ENCODE measurements at places on chromosomes 3 and 15.

GRCh38 chr3:117762621-117763037 lies 1053.0 kb downstream of the TUSC7 start:
- no peak for DNase-seq

GRCh38 chr3:4061195-4061594 lies 242.0 kb upstream of the SETMAR start:
- DNase-seq = no peak

DNA sequence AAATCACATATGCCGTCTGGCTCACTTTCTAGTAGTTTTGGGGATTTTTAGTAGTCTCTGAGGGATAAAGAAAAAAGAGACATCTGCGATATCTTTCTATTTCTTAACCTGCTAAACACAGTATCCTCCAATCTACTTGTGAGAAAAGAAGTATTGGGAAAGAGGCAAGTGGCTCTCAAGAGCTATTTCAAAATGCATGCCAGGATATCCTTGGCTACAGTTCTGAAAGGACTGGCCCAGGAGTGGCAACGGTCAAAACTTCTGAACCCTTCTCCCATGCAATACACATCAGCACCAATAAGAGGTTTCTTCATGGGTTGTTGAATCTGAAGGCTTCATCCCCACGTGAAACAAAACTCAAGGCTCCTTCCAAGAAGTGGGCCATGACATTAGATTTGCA lies 204.0 kb upstream of the WNT5A start:
- no peak for DNase-seq

DNA sequence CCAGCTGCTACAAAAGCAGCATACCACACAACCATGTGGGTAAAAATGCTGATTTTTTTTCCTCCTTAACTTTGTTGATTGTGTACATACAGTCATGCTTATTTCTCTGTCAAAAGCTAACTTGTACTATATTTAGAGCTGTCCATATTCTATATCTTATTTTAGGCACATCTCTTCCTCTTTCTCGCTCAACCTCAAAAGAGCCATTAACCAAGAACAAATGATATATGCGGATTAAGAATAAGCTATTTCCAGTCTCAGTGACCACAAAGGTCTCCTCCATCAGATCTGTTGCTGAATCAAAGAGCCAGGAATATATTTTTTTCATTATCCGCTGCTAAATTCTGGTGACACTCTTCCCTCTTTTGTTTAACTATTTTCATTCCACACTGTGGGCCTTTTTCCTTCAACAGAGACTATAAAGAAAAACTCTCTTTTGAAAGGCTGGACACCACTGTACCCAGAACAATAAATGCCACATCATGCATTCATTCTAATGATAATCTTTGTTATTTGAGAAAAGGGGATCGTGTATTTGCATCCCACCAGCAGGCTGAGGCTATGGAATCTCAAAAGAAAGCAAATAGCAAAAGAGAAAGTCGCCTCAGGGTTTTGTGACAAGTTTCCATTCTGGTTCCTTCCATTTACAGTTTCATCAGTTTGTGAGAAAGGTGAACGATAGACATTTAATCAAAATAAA lies 8.0 kb downstream of the TMEM212 start:
- no peak for DNase-seq

- DNase-seq = no peak
Measured at GRCh38 chr3:38153221-38153620, 12.1 kb upstream of the OXSR1 start.

DNA sequence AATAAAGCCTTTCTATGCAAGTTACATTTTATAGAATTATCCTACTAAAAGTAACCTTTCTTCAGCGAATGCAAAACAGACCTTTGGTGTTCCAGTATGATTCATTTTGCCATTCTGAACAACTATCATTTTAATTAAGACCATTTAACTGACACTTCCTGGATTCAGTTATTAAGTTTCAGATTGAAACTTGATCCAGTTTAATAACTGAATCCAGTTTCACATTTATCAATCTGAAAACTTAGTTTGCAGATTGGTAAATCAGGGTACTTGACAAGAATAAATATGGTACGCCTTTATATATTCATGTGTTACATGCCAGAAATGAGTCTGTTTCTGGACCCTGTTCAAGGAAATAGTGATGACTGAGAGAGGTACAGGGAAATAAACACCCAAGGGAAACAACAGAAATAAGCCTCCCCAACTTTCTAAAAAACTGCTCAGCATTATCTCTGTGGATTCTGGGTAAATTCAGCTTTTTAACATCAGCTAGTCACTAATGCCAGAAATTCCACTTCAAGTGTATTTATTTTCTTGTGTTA lies 23.3 kb upstream of the NFKBIZ start:
- no peak for DNase-seq

DNA sequence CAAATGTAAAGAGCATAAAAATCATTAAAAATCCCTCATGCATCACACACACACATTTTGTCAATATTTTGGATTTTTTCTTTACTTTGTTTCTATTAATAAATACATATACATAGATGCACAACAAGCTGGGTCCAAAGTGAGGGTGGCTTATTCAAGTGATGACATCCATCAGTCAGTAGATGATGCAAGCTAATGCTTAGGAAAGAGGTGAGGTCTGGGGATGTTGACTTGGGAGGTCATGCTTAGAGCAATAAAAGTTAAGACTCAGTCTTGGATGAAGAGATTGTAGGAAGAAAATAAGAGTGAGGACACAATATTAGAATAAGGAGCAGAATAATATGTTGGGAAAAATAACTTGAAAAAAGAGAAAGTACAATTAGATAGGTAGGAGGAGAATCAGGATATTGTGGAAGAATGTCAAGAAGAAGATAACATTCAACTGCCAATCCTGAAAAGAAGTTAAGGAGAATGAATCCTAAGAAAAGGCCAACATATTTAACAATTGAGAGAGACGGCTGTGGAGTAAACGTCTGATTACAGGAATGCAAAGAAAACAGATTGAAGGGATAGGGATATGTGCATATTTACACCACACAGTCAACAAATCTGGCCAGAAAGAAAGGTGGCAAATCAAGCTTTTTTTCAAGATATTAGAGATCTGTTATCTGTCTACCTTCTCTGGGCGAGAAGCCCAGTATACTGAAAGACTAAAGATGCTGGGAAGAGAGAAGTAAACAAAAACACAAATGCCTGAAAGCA lies 111.0 kb upstream of the TJP1 start:
- no peak for DNase-seq

DNA sequence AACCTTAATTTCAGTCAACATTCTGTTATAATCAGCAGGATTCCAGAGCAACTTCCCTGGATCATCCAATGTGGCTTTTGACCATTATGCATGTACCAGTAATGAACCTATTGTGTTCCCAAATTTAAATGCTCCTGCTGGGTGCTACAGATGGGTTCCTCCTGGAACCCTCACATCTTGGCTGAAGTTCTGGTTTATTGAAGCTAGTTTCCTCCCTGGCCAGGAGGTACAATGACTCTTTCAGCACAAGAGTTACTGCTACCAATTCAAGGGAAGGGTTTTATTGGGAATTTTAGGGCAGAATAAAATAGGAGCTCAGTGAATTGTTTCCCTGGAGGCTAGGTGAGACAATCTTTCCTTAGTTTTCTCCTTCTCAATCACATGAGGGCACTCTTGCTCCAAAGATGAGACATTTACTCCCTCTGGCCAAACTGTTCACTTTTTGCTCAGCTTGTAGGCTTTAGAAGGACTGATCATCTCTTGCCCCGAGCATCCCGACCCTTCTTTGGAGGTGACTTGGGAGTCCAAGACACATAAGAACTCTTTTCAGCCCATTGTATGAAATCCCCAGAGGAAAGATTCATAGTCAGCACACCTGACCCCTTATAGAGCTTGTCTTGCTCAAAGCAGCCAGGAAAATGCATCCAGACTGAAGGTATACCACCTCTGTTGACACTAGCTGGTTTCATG lies 8.8 kb upstream of the NPHP3 start:
- DNase-seq = no peak

GRCh38 chr3:78992400-78992799 lies 775.4 kb downstream of the ROBO1 start:
- no peak for DNase-seq

DNA sequence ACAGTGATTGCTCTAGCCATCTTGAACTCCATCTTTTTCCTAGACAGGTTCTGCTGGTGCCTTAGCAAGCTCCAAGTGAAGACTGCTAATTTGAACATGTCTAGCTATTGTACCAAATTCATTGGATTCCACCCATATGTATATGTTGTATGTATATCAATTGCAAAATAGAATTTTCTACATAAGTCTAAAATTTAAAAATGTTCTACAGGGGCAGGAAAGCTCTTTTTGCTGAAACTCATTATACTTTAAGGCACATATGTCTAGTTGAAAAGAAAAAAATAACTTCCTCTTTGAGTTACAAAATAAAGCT lies 845.3 kb downstream of the MCTP2 start:
- no peak for DNase-seq

GRCh38 chr3:111864821-111865656 lies 6.0 kb downstream of the PHLDB2 start:
- DNase-seq = no peak

- DNase-seq = no peak
Measured at GRCh38 chr3:76582098-76582497, 457.8 kb upstream of the ROBO2 start.

DNA sequence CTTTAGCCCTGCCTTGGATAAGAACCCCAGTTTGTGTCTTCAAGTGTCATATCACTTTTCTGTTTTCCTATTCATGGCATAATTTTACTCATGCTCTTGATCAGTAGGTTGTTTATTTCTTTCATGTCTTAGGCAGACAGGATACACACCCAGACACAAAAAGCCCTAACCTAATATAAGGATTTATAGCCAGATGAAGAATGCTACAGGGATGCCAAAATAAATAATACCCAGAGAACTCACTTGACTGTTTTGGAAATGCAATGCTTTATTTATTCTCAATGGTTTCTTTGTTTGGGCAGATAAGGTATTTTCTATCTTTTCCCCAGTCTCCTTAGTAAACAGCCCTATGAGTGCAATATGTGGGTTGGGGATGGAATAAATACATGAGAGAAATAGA lies 424.0 kb upstream of the PDZRN3 start:
- no peak for DNase-seq

DNA sequence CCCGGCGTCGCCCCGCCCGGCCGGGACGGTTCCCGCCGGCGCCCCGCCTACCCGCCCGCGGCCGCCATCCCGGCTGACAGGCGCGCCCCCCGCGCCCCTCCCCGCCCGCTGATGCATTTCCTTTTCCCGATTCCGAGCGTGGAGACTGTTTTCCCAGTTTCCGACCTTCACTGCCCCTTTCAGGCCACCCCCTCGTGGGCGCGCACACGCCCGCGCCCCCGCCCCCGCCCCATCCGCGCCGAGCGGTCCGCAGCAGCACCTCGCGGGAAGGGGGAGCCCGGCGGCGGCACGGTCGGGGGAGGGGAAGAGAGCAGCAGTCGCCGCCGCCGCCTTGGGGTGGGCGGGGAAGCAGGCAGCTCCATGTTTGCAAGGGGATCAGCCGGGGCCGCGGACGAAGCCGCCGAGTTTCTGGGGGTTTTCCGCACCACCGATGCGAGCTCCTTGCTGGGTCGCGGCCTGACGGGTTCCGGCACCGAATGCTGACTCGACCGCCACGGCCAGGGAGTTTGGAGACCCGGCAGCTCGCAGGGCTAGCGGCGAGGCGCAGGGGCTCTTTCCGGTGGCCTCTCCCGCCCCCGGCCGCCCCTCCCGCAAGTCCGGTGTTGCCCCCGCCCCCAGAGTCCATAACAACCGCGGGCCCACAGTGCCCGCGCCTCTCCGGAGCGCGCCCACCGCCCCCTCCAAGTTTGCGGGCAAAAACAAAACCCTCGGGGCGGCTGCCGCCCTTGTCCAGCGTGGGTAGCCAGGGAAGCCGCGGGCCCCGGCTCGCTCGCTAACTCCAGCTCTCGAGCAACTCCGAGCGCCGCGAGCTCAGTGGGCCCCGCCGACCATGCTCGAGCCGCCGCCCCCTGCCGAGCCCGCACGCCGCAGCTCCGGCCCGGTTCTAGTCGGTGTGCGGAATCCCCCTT lies 3.2 kb upstream of the SIN3A start:
- DNase-seq = peak; percentile 86

DNA sequence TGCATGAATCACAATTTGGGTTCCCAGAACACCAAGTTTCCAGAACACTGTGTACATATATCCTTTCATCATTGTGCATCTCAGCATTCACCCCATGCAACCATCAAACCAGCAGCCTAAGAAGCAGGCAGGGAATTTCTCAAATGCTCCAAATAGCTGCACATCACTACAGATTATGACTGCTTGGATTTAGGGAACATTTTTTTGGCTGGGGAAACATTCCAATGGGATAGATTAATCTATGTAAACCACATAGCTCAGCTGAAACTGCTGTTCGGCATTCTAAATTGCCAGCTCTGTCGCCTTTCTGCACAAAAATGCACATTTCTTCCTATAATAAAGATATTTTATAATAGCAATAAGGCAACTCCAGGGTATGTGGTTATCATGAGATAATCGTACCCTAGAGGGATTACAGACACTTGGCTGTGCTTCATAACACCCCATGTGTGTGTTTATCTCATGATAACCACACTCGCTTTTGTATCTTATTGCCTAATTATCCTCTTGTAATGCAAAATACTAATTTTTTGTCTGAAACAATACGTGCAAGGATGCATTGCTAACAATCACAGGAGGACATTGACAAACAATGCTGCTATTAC lies 483.7 kb upstream of the DPH6 start:
- no peak for DNase-seq

DNA sequence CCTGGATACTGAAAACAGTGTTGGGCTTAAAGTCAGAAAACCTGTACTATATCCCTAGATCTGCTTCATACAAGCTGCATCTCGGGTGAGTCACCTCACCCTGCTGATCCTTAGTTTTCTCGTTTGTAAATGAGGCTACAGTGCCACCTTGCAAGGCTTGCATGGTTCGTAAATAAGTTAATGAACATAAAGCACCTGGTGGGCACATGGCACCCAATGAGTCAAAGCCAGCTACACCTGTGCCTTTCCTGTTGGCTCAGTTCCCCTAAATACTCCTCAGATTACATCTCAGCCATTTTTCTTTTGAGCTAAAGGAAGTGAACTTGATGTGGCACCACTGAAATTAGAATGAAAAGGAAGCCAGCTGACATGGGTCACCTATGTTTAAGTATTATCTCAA lies 26.5 kb downstream of the RTP1 start:
- no peak for DNase-seq

DNA sequence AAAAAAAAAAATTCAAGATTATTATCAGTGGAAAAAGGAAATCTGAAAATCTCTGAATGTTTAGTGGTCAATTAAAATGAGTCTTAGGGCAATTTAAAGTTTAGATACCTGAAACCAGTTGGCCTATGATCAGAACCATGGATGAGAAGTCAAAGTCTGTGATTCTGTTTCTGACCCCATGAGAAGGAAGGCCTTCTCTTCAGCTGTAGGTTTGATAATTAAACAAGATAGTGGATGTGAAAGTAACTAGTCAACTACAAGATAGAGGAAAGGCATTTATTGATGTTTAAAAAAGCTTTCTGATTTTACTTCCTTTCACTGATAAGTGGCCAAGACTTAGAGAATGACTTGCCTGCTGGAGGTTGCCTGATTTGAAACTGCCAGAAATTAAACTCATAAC lies 8.7 kb downstream of the PLS1 start:
- DNase-seq = no peak

GRCh38 chr15:70876011-70876410 lies 16.2 kb downstream of the THAP10 start:
- DNase-seq = no peak

- DNase-seq = no peak
Measured at GRCh38 chr15:88791637-88792036, 11.6 kb upstream of the ACAN start.
